Stimulated activated CD4-positive, alpha-beta T cell treated with anti-CD3 and anti-CD28 coated beads, Interleukin-4, amount 100 ng/mL, for 4 hours (primary cell): ENCODE measurements at places on chromosomes 13 and 19.

GRCh38 chr13:26029581-26030136 is 22.2 kb downstream of the SHISA2 start:
- no peak for DNase-seq

- no peak for DNase-seq
These were observed 2673.8 kb downstream of the PCDH9 start for GRCh38 chr13:64556376-64556775.

DNA sequence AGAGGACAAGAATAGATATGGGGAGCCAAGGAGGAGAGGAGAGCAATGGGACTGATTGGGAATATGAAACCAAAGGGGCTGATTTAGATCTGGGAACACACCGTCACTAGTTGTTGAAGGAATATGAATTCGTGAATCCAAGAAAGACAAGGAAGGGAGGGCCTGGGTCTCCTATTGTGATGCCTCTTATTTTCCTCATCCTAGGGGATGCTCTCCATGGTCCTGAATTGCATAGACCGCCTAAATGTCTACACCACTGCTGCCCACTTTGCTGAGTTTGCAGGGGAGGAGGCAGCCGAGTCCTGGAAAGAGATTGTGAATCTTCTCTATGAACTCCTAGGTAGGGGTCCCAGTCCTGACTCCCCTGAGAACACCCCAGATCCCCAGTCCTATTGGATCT is 21.5 kb downstream of the RYR1 start:
- no peak for DNase-seq

DNA sequence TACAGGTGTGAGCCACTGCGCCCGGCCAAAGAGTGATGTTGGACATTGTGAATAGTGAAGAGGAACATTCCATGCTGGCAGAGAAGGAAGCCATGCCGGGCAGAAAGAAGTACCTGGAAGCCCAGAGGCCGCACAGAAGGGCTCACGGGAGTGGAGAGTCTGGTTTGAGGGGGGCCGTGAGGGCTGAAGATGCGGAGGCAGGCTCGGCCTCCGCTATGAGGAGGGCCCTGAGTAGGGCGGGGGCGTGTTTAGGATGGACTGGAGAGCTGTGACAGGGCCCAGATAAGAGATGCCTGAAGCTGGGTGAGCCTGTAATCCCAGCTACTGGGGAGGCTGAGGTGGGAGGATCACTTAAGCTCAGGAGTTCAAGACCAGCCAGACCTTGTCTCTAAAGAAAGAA is 1.6 kb downstream of the JOSD2 start:
- DNase-seq, result no peak

- no peak for DNase-seq
These were observed 51.3 kb downstream of the ZNF536 start for GRCh38 chr19:30423481-30423880.

DNA sequence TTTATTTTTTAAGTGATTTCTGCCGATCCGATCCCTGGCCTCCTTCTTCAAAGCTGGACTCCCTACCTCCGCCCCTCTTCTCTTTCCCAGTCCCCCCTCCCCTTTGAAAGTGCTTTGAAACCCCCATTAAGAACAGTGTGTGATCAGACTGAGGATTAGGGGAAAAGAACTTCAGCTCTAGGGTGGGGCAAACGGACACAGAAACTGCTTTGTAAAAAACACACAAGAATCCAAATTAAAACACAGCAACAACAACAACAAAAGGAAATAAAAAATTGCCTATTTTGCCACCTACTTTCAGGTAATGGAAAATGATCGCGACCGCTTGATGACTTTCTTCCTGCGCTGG is 1.4 kb downstream of the SPRY2 start:
- no peak for DNase-seq

- DNase-seq, result no peak
These were observed 3.7 kb downstream of the FTL start for GRCh38 chr19:48968813-48969218.
